GM23248 (cell line): ENCODE measurements at places on chromosomes 2 and 18. TPM values are rescaled to one million over a fixed set of nuclear protein-coding genes. Genes with fewer than 3 reads are reported as not detected.
A peak's percentile ranks its signal among the peaks of the same experiment; 100 is the strongest.

- no peak for DNase-seq
These were observed 126.7 kb upstream of the CYP26B1 start for GRCh38 chr2:72274380-72274797.

DNA sequence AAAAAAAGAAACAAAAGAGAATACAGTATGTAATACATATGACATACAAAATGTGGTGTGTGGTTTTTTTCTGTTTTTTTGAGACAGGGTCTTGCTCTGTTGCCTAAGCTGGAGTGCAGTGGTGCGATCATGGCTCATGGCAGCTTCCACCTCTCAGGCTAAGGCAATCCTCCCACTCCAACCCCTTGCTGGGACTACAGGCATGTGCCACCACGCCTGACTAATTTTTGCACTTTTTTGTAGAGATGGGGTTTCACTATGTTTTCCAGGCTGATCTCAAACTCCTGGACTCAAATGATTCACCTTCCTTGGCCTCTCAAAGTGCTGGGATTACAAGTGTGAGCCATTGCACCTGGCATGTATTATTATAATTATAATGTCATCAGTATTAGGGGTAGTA is 38.9 kb downstream of the DHX57 start:
- DNase-seq: no peak

SGO2 gene
- 6.2 and 6.3 TPM in 2 replicates for total RNA-seq

RAB6C gene
- not detected in 2 replicates for total RNA-seq

DNA sequence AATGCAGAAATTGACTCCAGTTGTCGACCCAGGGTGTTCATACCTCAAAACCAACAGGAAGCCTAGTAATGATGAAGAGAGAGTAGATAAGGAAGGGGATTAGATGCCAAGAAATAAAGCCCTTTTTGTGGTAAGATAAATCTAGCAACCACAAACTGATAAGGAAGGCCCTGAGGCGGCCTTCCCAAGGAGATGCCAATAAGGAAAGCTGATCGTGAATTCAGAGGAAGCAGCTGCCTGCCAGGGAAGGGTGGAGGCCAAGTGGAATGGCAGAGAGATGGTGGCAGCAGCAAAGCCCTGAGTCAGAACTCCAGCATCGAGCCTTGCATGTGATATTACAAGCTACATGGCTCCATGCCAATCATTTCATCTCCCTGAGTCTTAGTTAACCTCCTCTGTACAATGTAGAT is 126.3 kb downstream of the IRS1 start:
- peak; percentile 95 for DNase-seq

EML6 gene
- total RNA-seq: 0.54 and 0.63 TPM in 2 replicates
